ENCODE measurements at places on chromosomes 4 and X.

DNA sequence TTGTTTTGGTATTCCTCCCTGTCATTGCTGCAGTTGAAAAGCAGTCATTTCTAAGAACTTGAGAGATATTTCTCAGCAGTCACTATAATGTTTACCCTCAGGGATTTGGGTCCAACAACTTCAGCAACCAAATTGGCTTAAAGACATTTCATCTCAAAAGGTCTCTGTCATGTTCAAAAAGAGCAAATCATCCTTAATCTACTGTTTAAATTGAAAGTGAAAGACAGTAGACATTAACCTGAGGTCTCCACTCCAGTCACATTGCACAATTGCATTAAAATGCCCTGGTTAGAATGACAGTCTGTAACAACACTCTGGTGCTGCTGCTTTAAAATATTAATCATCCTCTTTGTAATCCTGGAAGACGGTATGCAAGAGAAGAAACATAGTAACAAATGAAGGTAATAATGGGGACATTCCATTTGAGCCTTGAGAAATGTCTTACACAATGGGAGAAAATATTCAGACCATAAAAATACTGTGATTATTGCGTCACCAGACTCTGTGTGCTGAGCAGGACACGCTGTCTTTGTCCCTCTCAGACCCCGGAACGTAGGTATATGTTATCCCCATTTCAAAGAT is 90.2 kb upstream of the UNC5C start:
- DNase-seq = no peak

- no peak for DNase-seq
Observed at GRCh38 chrX:150409964-150410363, 46.8 kb downstream of the MAMLD1 start.

DNA sequence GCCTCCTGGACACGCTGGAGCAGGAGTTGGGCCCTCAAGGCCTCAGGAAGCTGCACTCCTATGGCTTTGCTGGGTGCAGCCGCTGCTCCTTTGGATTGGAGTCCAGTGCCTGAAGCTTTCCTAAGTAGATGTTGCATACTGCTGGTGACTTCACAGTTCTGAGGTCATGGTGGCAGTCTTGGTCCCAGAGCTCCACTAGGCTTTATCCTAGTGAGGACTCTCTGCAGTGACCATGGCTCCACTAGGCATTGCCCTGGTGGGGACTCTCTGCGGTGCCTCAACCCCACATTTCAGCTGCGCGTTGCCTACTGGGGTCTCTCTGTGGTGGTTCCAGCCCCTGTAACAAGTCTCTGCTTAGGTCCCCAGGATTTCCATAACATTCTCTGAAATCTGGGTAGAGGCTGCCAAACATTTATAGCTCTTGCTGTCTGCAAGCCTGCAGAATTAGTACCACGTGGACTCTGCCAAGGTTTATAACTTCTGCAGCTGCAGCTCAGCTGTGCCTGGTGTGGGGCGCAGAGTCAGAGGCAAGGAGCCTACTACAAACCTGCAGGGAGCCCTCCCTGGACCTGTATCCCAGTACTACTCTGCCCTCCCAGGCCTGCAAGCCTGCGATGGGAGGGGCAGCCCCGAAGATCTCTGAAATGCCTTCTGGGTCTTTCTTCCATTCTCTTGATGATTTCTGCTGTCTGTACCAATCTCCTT is 46.0 kb upstream of the NFKB1 start:
- DNase-seq = no peak

DNA sequence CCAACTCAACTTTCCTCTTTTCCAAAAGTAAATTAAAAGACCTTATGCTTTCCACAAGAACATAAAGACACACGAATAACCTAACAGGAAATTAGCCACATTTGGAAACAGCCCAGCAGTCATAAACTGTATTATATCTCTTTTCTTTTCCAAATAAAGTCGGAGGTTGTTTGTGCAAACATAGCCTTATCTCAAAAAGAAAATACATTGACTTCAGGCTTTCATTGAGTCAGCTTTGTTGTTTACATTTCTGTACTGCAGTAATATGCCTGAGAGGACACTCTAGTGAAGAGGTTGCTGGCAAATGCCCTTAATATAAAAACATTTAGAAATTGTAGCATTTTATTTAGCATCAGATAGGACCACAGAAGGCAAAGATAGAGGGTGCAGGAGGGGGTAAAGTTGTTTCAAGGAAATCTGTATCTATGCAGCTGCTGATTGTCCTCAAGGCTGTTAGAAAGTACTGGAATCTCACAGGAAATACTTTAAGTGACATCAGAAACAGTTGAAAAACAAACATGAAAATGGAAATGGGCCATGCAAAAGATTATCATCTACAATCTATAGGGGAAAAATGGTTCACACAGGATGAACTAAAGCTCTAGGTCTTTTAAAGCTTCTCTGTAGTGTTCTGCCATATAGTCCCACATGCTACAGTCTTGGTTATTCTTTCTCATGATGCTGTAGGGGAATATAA is 14.5 kb downstream of the LNX1 start:
- no peak for DNase-seq

- DNase-seq = no peak
Observed at GRCh38 chrX:150761176-150761818, 68.1 kb downstream of the MTMR1 start.

GRCh38 chrX:39982948-39983347 is 114.8 kb downstream of the BCOR start:
- peak; percentile 12 for DNase-seq

GRCh38 chr4:39466747-39467146 is 7.9 kb downstream of the LIAS start:
- DNase-seq = no peak

GRCh38 chrX:133838761-133839676 is 146.4 kb downstream of the GPC3 start:
- peak; percentile 1 for DNase-seq

GRCh38 chrX:149630681-149631233 is 835 bp downstream of the TMEM185A start:
- no peak for DNase-seq

- DNase-seq = no peak
Observed at GRCh38 chr4:2934077-2934812, 29.0 kb downstream of the NOP14 start.

- no peak for DNase-seq
Observed at GRCh38 chr4:76430519-76431388, 4.3 kb upstream of the SHROOM3 start.

GRCh38 chrX:109440475-109440874 is 41.4 kb downstream of the GUCY2F start:
- no peak for DNase-seq

GRCh38 chr4:101349801-101350064 is 2.4 kb upstream of the PPP3CA start:
- DNase-seq = no peak

Data from hypothalamus (tissue), 51 donors.